NCI-H446 treated with DMSO at 0.1 percent for 48 hours (cell line): ENCODE measurements at places on chromosomes 5 and 9.

DNA sequence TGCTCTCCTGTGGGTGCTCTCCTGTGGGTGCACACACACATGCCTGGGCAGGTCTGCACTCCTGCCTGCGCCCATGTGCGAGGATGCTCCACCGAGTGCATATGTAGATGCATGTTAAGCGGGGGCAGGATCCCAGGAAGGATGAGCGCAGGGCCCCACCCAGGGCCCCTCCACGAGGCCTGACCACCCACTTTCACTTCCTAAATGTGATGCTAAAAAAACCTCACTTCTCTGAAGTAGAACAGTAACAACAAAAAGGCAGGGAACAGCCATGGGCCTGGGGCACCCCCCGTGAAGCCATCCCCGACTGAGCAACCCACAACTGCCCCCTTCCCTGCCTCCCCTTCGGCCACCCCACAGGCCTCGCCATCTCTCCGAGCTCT lies 48.2 kb upstream of the SARDH start:
- DNase-seq, result no peak

GRCh38 chr9:96199006-96199405 lies 103.0 kb downstream of the HSD17B3 start:
- no peak for DNase-seq

GRCh38 chr5:33806738-33807442 lies 84.9 kb downstream of the ADAMTS12 start:
- DNase-seq, result no peak

DNA sequence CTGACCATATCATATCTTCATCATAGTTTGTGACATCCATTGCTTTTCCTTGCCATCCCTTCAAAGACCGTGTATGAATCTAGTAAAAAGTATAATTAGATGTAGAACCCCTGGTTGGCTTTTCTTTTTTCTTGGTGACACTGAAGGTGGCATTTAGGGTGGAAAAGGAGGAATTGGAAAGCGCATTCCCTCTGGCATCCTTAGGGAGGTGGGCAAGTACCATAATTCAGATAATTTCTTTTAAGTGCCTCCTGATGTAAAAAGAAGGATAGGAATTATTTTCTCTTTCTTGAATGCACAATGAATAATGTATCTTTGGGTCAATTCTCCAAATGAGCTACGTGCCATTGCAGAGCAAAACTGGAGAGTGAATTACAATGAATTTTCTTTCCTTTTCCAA lies 73.2 kb upstream of the SMARCA2 start:
- DNase-seq, result no peak

DNA sequence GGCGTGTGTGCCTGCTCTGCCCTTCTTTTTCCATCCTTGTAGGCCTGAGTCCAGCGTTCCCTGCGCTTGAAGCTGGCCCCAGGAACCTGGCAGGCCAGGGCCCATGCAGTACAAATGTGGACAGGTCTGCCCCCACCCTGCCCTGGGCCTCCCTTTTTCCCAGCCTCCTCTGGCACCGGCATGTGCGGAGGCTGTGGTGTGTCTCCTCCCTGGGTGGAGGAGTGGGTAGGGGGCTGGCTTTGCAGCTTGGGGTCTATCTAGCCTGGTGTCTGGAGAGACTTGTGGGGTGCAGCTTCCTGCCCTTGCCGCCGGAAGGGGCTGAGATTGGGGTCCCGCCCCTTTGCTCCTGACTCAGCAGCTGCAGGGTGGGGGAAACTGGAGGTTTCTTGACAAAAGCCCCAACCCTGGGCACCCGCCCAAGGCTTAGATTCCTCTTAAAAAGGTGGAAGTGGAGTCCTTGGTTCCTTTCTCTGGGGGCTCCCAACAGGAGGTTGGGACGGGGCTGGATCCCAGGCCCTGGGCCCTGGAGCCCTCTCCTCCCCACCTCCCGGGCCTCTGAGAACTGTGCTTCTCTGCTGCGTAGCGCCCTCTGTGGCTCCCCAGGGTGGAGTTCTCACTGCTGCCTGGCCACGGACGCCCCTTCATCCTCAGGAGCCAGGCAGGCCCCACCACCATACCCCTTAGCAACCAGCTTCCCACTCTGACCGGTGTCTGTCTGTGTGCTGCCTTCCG lies 18.0 kb downstream of the RXRA start:
- no peak for DNase-seq

- DNase-seq, result no peak
These were observed 19.8 kb downstream of the PCDHAC2 start for GRCh38 chr5:140986117-140986521.

GRCh38 chr5:109690242-109690974 lies 681 bp downstream of the MAN2A1 start:
- DNase-seq, result no peak

DNA sequence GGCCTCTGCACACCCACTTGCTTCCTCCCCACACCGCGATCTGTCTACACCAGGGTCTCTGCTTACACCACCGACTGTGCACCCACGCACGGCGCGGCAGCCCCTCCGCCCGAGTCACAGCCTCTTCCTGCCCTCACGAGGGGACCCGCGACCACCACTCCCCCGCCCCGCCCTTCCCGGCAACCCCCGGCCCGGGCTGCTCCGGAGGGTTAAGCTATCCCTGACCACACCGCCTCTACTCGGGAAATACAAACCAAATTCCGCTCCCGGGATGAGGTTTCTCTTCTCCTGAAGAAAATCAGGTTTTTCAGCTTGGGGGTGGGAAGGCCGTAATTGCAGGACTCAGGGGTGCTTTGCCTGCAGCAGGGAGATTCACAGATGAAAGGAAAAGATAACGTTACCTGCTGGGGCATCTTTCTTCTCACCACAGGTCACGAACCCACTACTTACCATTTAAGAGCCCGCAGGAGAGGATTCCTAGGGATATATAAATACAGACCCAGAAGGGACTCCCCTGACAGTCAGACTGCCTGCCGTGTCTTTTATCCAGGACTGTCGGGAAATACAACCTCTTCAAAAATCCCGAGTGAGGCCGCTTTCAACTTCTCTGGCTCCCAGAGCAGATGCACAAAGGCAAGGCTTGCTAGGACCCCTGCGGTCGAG lies 63.5 kb downstream of the ROR2 start:
- no peak for DNase-seq

GRCh38 chr5:83562071-83562606 lies 90.6 kb downstream of the VCAN start:
- DNase-seq, result no peak
